Activated CD8-positive, alpha-beta T cell treated with anti-CD3 and anti-CD28 coated beads for 36 hours (primary cell): ENCODE measurements at places on chromosomes 13 and 19. TPM values are rescaled to one million over a fixed set of nuclear protein-coding genes. Genes with fewer than 3 reads are reported as not detected.
A peak's percentile ranks its signal among the peaks of the same experiment; 100 is the strongest.

GRCh38 chr13:36157480-36157879, 26.3 kb upstream of the DCLK1 start:
- no peak overlapping the region for H3K27ac ChIP-seq
- no peak for DNase-seq
- peaks cover 4% of the 10 kb centered on the region for H3K27me3 ChIP-seq
- H3K4me1 ChIP-seq: no peaks in the 10 kb centered on the region
- H3K4me3 ChIP-seq: no peak overlapping the region
- no peaks in the 10 kb centered on the region for H3K36me3 ChIP-seq

The GTPBP3 gene
- total RNA-seq: 43.8 TPM

GRCh38 chr13:51070005-51070649, 40.9 kb downstream of the C13orf42 start:
- peaks cover 11% of the 10 kb centered on the region for H3K27me3 ChIP-seq
- no peaks in the 10 kb centered on the region for H3K36me3 ChIP-seq

DNA sequence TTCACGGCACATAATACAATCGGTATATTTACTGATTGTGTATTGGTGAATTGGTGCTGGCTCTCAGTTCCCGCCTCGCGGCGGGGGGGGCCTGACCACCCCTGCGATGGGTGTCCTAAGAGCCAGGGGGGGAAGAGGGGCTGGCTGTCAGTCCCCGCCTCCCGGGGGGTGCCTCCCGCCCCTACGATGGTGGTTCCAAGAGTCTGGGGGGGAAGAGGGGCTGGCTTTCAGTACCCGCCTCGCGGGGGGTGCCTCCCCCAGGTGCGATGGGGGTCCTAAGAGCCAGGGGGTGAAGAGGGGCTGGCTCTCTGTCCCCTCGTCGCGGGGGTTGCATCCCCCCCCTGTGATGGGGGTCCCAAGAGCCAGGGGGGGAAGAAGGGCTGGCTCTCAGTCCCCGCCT, 2321.8 kb upstream of the PCDH20 start:
- no peaks in the 10 kb centered on the region for H3K4me1 ChIP-seq
- no peaks in the 10 kb centered on the region for H3K27me3 ChIP-seq
- no peaks in the 10 kb centered on the region for H3K36me3 ChIP-seq
- no peak for DNase-seq
- no peak overlapping the region for H3K27ac ChIP-seq

The B3GNT8 gene
- 1.1 TPM for total RNA-seq

The MBD3L3 gene
- total RNA-seq: not detected

GRCh38 chr13:109093998-109094397, 464.6 kb downstream of the MYO16 start:
- H3K27ac ChIP-seq: no peak overlapping the region
- DNase-seq: no peak
- no peak overlapping the region for H3K4me3 ChIP-seq
- H3K4me1 ChIP-seq: no peaks in the 10 kb centered on the region
- peaks cover 1% of the 10 kb centered on the region for H3K27me3 ChIP-seq

DNA sequence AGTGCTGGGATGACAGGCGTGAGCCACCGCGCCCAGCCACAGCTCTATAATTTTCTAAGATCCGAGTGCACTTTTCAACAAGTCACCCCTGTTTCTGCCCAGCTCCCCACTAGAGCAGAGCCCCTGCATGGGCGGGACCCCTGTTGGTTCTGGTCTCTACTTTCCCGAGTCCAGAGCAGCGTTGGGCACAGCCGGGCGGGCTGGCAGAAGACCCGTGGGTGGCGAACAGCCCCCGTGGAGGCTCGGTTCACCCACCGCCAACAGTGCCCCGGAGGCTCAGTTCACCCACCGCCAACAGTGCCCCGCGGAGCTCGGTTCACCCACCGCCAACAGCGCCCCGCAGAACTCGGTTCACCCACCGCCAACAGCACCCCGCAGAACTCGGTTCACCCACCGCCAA, 40.8 kb downstream of the ADPRHL1 start:
- H3K36me3 ChIP-seq: no peaks in the 10 kb centered on the region
- no peak overlapping the region for H3K4me3 ChIP-seq
- DNase-seq: no peak
- no peaks in the 10 kb centered on the region for H3K4me1 ChIP-seq
- H3K27me3 ChIP-seq: peaks cover 5% of the 10 kb centered on the region

DNA sequence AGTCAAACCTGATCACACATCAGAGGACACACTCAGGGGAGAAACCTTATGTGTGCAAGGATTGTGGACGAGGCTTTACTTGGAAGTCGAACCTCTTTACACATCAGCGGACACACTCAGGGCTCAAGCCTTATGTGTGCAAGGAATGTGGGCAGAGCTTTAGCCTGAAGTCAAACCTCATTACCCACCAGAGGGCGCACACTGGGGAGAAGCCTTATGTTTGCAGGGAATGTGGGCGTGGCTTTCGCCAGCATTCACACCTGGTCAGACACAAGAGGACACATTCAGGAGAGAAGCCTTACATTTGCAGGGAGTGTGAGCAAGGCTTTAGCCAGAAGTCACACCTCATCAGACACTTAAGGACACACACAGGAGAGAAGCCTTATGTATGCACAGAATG, 8.2 kb upstream of the ZNF527 start:
- no peak overlapping the region for H3K27ac ChIP-seq
- peak; percentile 15 for DNase-seq
- no peaks in the 10 kb centered on the region for H3K27me3 ChIP-seq
- no peak overlapping the region for H3K4me3 ChIP-seq

The NCR1 gene
- 0.68 TPM for total RNA-seq

DNA sequence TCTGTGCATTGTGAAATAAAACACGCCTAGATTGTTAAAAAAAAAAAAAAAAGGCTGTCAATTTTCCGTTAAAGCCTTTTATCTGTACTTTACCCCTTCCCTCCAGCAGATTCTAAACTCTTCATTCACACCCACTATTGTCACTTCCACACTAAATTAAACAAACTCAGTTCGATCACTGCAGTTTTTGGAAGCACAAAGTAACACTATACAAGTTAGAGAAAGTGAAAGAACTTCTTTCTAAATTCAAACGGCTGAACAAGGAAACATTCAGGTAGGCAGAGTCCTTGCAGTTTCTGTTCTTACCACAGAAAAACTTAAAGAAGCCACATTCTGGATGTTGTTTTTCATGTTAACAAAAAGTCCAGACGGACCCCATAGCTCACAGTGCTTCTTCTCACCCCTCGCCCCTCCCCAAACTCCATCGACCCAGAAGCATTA, 27.5 kb upstream of the UBE2L5 start:
- no peaks in the 10 kb centered on the region for H3K36me3 ChIP-seq
- H3K4me3 ChIP-seq: peak overlapping the region; percentile 78
- H3K27ac ChIP-seq: peak overlapping the region; percentile 94
- no peaks in the 10 kb centered on the region for H3K27me3 ChIP-seq

The KCTD12 gene
- 14.3 TPM for total RNA-seq

- no peaks in the 10 kb centered on the region for H3K36me3 ChIP-seq
- no peaks in the 10 kb centered on the region for H3K27me3 ChIP-seq
These were observed 112.9 kb upstream of the FRY start for GRCh38 chr13:31918707-31919106.

- H3K27ac ChIP-seq: peak overlapping the region; percentile 88
- peaks cover 16% of the 10 kb centered on the region for H3K4me1 ChIP-seq
- peaks cover 16% of the 10 kb centered on the region for H3K27me3 ChIP-seq
- H3K36me3 ChIP-seq: peaks cover 16% of the 10 kb centered on the region
- DNase-seq: no peak
- no peak overlapping the region for H3K4me3 ChIP-seq
These were observed 49.6 kb upstream of the ANKRD10 start for GRCh38 chr13:110964229-110965037.

GRCh38 chr13:35716186-35716585, 239.7 kb upstream of the MAB21L1 start:
- no peaks in the 10 kb centered on the region for H3K36me3 ChIP-seq
- DNase-seq: no peak
- no peak overlapping the region for H3K4me3 ChIP-seq
- no peak overlapping the region for H3K27ac ChIP-seq
- H3K4me1 ChIP-seq: no peaks in the 10 kb centered on the region
- H3K27me3 ChIP-seq: peaks cover 3% of the 10 kb centered on the region

- no peak overlapping the region for H3K27ac ChIP-seq
- no peaks in the 10 kb centered on the region for H3K27me3 ChIP-seq
- H3K4me1 ChIP-seq: no peaks in the 10 kb centered on the region
- no peak overlapping the region for H3K4me3 ChIP-seq
- H3K36me3 ChIP-seq: no peaks in the 10 kb centered on the region
These were observed 8.7 kb upstream of the KANK2 start for GRCh38 chr19:11205939-11206570.

DNA sequence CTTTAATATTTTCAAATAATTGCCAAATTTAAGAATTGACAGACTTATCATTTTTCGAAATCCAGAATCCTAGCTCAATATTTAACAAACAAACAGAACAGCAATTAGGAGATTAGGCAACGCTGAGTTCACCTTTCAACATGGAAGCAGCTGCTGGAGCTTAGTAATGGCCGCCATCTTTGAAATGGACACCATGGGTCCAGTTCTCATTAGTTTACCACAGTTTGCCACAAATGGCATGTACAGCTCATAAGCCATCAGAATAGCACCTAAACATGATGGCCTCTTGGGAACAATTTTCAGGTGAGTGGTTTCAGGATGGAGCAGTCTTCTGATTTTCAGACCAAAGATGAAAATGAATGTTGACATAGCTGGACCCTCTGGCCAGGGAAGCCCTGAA, 313.6 kb upstream of the OBI1 start:
- peaks cover 9% of the 10 kb centered on the region for H3K27me3 ChIP-seq
- no peak for DNase-seq
- H3K36me3 ChIP-seq: no peaks in the 10 kb centered on the region
- H3K4me3 ChIP-seq: no peak overlapping the region
- H3K27ac ChIP-seq: no peak overlapping the region

- no peaks in the 10 kb centered on the region for H3K27me3 ChIP-seq
- DNase-seq: peak; percentile 77
- H3K36me3 ChIP-seq: peaks cover 90% of the 10 kb centered on the region
- H3K4me1 ChIP-seq: peaks cover 92% of the 10 kb centered on the region
- peak overlapping the region; percentile 75 for H3K4me3 ChIP-seq
These were observed 9.4 kb downstream of the LCP1 start for GRCh38 chr13:46172531-46172991.

The PSG1 gene
- not detected for total RNA-seq

The TMEM238 gene
- 10.6 TPM for total RNA-seq

DNA sequence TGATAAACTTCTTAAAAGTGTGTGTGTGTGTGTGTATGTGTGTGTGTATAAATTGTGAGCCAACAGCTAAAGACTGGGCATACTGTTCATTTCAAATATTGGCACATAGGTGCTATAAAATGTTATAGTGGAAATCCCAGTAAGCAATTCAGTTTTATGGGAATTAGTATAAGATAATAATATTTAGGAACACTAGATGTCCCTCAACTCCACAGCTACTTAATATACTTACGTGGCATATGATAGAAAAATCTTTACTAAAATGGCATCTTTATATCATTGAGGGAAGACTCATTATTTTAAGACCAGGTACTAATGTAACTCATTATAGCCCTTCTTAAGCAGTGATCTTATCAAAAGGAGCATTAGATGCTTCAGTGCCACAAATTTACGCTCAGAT, 266.2 kb downstream of the MAB21L1 start:
- H3K4me1 ChIP-seq: no peaks in the 10 kb centered on the region
- H3K27ac ChIP-seq: no peak overlapping the region
- no peak for DNase-seq
- no peaks in the 10 kb centered on the region for H3K36me3 ChIP-seq

The ELAVL3 gene
- total RNA-seq: not detected

DNA sequence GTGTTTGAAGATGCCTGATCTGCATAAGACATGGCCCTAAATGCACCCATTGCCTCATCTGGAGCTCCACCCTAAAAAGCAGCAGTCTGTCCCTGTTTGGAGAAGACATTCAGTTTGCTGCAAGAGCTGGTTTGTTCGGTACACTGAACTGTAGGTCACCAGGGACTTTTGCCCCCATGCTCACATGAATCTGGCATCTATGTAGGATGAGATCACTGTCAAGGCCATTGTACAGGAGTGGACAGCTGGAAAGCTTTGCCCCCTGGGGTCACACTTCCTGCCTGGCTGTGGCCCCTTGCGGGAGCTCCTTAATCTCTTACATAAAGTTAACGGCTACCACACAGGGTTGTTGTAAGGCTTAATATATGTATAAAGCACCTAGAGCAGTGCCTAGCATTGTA, 73.0 kb downstream of the IPO5 start:
- DNase-seq: no peak
- H3K27me3 ChIP-seq: no peaks in the 10 kb centered on the region
- H3K4me1 ChIP-seq: no peaks in the 10 kb centered on the region
- peaks cover 11% of the 10 kb centered on the region for H3K36me3 ChIP-seq
- H3K4me3 ChIP-seq: no peak overlapping the region
